Activated naive CD4-positive, alpha-beta T cell treated with anti-CD3 and anti-CD28 coated beads, Interleukin-2, amount 50 U/mL, for 16 hours (primary cell): ENCODE measurements at places on chromosomes 1 and 21.
A peak's percentile ranks its signal among the peaks of the same experiment; 100 is the strongest.

- no peak for DNase-seq
These were observed 38.1 kb downstream of the HHAT start for GRCh38 chr1:210366767-210367166.

DNA sequence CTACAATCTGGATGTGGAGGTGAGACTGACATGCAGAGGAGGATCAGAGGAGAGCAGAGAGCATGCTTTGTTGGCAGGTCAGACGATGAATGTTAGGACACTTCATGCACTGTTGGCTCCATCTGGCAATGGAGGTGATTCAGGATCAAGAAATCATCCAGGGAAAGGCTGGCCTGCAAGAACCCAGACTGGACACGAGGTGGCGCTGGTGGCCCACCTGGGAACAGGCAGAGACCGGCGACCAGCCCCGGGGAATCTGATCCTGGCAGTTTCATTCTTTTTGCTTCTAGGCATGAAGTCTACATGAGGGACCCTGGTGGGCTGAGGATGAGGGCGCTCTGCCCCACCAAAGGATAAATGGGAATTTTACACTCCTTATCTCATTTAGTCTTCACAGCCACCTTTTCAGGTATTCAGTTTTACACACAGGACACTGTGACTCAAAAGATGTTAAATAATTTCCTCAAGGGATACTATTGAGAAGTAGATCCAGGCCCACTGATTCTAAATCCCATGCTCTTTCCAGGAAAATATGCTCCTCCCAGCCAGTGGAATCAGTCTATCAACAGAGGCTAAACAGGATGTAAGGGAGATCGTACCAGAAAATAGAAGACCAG, 26.2 kb upstream of the SCMH1 start:
- DNase-seq, result peak; percentile 63

GRCh38 chr1:146012703-146013558, 8.6 kb downstream of the HJV start:
- peak; percentile 51 for DNase-seq

GRCh38 chr21:45294509-45295291, 7.0 kb upstream of the POFUT2 start:
- no peak for DNase-seq

GRCh38 chr1:175434283-175434860, 241.8 kb upstream of the KIAA0040 start:
- DNase-seq, result no peak

GRCh38 chr1:201074018-201074417, 38.2 kb downstream of the CACNA1S start:
- DNase-seq, result no peak

- DNase-seq, result no peak
These were observed 28.1 kb downstream of the KMO start for GRCh38 chr1:241560146-241560848.

DNA sequence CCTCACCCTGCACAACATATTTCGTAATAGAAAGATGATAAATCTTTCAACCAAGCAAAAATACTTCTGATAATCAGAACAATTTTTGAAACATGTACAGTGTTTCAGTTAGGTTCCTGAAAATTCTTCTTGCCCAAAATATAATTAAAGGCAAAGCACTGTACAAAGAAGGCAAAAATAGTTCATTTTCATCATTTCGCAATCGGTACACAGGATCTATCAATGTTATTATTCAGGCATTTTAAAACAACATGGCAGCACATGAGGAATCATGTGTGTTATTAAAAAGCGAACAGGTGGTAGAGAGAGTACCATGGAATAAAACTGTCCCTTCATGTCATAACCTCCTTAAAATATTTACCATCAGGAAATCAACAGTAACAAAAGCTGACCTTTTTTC, 356.9 kb downstream of the DPYD start:
- no peak for DNase-seq

DNA sequence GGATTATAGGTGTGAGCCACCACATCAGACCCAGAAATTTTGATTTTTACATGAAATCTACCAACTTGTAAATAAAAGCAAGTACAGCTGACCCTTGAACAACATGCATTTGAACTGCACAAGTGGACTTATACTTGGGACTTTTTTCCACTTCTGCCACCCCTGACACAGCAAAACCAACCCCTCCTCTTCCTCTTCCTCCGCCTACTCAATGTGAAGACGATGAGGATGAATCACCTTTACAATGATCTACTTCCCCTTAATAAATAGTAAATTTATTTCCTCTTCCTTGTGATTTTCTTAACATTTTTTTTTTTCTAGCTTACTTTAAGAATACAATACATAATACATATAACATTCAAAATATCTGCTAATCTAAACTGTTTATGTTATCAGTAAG, 17.5 kb upstream of the YRDC start:
- no peak for DNase-seq

DNA sequence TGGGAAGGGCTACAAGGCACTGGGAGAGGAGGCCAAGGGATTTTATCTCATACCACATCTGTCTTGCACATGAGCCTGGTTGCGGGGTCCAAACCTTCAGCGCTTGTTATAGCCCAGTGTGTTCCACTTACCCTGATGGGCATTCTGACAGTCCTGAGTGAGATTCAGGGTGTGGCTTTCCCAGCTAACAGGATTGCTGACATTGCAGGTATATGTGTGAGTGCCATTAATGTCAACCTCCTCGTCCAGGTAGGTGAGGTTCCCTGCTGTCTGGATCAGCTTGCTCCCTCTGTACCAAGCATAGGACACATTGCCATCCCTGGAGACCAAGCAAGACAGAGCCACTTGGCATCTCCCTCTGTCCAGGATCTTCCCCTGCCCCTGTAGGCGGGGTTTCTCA, 21.6 kb downstream of the CD244 start:
- DNase-seq, result no peak

DNA sequence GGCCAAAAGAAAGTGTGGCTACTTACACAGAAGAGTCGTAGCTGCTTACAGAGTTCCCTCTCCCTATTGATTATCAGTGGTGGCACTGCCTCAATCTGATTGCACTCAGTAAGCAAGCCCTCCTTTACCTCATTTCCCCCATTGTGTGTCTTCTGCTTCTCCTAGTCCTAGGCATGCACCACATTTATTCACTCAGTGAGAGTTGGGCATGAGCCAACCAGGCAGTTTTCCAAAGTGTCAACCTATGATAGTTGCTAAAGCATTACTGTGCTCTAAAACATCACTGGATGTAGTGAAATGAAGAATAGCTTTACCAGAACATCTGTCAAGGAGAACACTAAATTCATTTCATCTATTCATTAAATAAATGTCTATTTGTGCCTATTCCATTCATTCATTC, 19.3 kb downstream of the GJA5 start:
- no peak for DNase-seq

DNA sequence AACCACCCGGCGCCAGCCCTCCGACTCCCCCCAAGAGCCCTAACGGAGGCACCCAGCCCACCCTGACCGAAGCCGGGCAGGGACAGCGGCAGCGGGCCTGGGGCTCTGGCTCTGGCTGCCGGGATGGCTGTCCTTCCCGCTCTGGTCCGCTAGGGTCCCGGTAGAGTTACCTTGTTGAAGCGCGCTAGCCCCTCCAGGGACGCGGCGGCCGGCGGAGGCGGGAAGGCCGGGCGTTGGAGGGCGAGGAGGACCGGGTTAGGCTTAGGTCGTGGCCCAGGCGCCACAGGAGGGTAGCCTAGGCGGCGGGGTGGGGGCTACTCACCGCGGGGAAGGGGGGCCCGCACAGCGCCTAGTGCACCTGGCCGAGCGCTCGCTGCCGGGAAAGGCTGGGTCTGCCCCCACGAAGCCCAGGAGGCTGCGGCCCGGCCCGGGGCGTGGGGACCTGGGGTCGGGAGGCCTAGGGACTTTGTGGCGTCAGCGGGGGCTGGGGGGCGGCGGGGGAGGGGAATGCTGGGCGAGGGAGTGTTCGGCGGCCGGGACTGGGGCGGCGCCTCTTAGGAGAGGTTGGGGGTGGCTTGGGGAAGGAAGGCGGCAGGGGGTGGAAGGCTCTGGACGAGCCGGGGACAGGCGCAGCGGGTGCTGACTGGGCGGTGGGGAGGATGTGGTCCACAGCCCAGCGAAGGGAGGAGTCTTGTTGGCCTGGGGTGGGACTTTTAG, at the start of gene TRIM17:
Gene TRIM17, minus strand, starts transcription at position 645 of the 717 bp plus-strand sequence. CDS start 1,789 bp downstream, outside the sequence.
- peak; percentile 51 for DNase-seq

GRCh38 chr1:94081566-94082344, 39.2 kb downstream of the ABCA4 start:
- no peak for DNase-seq

DNA sequence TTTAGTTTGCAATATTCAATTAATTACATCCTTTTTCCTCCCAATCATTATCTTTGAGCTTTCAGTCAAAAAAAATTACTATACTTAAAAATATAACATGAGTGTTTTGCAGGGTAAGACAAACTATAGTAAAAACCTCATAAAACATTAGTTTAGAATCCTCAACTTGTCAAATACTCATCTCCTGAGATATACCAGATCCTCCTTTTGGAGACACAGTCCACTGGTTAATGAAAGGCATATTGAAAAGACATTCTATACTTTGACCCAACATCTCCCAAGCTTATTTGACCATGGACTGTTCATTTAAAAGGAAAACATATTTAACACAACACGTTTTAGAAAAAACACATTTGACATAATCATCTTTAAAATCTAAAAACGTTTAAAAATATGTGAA, 52.8 kb downstream of the NRIP1 start:
- no peak for DNase-seq

- no peak for DNase-seq
These were observed 2.2 kb upstream of the PRDM16 start for GRCh38 chr1:3066826-3067225.

GRCh38 chr21:45971616-45972352, 9.8 kb upstream of the COL6A1 start:
- no peak for DNase-seq

DNA sequence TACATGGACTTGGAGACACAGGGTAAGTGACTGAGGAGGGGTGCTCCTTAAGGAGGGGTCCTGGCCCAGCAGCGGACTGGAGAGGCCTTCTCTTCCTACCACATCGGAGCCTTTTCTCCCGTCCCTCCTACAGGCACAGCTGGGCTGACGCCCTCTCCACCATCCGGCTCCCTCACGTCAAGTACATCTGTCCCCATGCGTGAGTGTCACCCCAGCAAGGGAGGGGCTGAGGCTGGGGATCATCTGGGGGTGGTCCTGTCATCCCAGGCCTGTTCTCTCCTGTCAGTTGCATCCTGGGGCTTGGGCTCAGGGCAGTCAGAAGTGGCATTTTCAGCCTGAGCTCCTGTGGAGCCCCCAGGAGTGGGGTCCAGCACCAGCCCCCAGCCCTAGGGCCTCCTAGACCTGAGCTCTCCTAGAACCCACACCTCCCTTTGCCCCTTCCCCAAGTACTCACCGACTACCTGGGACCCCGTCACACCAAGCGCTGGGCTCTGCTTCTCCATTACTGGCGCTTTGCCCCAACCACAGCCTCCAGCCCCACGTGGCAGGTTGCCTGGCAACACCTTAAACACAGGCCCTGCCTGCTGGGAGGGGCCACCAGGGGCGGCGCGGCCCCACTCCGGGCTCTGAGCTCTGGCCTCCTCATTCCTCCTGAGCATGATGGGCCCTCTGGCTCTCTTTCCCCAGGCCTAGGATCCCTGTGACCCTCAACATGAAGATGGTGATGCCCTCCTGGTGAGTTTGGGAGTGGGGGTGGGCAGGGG, 2.3 kb downstream of the LYPLA2 start:
- DNase-seq, result peak; percentile 15

GRCh38 chr1:66327588-66327987, 206.4 kb upstream of the SGIP1 start:
- no peak for DNase-seq

DNA sequence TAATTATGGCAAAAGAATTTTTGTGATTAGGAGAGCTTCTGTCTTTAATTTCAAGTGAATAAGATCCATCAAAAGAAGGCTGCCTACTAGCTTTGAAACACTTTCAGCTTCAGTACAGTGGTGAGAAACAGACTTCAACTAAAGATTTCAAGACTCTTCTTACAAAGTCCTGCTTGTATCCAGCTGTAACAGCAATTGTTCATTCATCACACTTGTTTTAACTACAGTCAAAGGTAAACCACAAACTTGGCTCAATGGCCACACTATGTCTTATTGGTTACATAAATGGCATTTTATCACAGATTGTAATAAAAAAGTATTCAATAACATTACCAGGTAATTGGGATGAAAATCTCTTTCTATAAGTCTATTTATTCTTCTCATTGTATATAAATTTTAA, 59.2 kb downstream of the WARS2 start:
- DNase-seq, result no peak

GRCh38 chr1:230424391-230425251, 1.5 kb downstream of the PGBD5 start:
- DNase-seq, result no peak

DNA sequence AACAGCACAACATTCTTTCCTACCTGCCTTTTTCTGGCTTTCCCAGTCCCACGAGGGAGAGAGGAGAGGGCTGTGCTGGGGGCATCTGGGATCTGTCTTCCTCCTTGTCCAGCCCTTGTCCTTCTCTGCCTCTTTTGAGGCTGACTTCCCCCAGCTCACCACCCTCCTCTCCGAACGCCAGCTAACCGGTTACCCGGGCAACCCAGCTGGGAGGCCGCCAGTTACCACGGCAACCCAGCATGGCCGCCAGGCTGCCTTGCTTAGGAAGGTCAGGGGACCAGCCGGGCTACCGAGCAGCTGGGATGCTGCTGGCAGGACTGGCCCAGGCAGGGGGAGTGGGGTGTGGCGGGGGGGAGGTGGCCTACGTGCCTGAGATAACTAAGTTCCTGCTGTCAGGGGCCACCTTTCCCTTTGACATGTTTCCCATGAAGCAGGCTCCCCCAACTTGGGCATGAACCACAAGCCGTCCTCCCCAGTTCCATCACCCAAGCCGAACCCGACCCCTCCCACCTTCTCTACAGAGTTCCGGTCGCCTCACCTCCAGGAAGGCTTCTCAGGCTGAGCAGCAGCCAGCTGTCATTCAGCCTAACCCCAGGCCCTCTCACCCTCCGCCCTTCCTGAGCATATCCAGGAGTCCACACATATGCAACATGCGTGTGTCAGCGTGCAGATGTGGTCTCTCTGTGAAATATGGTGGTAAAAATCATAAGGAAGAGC, 8.7 kb downstream of the PLEKHA6 start:
- DNase-seq, result no peak

- no peak for DNase-seq
These were observed 313.1 kb upstream of the TMPRSS15 start for GRCh38 chr21:18716578-18717138.

- no peak for DNase-seq
These were observed 546.9 kb upstream of the ADAMTS5 start for GRCh38 chr21:27513825-27514224.

DNA sequence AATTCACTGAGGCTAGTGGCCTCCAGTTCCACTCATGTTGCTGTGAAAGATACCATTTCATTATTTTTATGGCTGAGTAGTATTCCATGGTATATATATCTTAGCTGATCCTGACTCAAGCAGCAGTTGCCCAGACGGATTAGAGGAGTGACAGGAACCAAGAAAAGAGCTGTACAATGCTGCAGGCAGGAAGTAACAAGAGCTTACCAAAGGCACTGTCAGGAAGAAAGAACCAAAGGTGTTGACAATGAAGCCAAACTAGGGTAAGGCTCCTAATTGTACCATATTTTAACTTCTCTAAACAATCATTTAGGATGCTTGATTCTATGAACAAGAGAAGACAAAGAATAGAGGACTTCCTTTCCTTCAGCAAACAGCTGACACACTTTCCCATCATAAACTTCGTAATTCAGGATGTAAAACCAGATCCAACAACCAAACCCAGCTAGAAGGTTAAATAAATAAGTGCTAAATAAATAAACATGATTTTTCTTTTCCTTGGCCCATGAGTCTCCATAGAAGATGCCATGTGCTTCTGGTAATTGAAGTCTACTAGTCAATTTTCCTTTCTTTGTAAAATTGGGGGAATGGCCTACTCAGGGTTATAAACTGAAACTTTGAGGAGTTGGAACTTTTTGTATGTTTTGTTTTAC, 248.2 kb upstream of the SGIP1 start:
- DNase-seq, result no peak
